Esophagus squamous epithelium (tissue), 5 donors: ENCODE measurements at places on chromosomes 6 and 20. TPM values are rescaled to one million over a fixed set of nuclear protein-coding genes. Genes with fewer than 3 reads are reported as not detected.

GRCh38 chr6:107118976-107119375 is 3.7 kb upstream of the BEND3 start:
- no peak for DNase-seq

- no peak for DNase-seq
Observed at GRCh38 chr6:129280749-129281148, 397.8 kb downstream of the LAMA2 start.

DNA sequence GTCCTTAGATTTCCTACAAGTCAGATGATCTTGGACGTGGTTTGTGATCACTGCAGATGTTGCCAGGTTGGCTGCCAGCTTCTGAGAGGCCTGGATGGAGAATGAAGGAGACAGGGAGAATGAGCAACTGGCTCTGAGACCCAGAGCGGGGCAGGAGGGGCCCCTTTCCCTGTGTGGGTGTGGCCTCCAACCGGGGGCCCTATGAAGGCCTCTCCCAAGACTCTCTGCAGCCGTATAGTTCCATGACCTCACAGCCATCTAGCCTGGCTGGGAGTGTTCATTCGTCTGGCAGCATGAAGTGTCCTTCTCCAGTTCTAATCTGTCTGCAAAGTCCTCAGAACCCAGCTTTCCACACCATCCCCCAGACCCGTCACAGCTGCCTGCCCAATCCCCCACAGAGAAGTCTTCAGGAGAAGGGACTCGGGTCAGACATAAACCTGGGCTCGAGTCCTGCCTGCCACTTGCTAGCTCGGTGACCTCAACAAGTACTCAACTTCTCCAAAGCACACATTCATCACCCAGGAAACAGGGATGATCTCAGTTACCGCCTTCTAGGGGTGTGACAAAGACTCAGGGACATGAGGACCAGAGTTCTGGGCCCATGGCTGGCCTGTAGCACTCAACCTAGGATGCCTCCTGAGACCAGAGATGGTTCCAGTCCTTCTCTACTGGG is 122.6 kb downstream of the EDN3 start:
- no peak for DNase-seq

DNA sequence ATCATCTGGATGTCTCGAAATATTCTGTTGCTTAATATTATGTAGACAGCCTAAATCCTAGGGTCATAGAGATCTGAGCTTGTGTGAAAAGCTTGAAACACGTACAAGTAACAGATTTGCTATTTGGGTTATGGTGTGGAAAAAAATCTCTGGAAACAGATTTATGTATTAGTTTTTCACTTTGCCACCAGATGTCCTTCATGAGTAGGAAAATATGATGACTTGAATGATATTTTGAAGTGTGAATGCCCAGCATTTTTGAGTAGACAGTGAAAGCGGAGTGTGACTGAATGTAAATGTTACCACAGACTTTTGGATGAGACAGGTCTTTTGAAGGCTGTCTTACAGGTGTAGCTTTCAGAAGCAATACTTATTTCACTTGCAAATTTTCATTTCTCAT is 4.2 kb upstream of the BMP6 start:
- no peak for DNase-seq

Gene SEMG1
- not detected for total RNA-seq

- DNase-seq, result no peak
Observed at GRCh38 chr20:50788045-50788991, 6.5 kb upstream of the BCAS4 start.

DNA sequence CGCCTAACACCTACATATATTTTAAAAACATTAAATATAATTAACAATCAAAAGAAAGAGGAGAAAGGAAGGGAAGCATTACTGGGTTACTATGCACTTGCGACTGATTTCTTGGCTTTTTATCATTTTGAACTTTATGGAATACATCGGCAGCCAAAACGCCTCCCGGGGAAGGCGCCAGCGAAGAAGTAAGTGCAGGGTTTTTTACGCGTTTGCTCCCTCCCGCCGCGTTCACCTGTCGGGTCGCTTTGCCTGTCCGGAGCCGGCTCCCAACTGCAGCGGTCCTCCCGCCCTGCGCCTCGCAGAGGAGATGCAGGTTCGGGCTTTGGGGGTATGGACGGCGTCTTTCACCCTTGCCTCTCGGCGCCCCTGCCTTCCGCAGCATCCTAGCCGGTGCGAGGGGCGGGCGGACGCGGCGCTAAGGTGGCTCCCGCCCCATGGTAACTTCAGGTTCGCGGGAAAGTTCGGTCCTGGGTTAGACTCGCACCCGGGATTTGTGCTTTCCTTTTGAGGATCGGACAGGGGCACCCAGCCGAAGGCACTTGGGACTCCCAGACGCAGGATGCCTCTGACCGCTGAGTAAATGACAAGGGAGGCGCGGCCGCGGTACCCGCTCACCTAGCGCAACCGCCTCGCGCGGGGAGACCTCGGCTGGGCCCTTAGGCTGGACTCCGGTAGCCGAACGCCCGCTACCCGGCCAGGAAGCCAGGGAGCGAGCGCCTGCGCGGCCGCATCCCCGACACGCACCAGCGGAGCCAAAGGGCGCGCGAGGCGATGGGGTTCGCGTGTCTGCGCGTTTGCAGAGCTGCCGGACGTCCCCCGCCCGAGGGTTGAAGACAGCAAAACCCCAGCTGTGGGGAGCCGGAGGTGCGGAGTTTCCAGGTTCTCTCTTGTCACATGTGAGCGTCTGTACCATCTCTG is 891 bp downstream of the RSPO3 start:
- DNase-seq, result no peak

Gene GPR6
- total RNA-seq, result not detected

GRCh38 chr6:112343977-112344376 is 3.2 kb upstream of the RFPL4B start:
- no peak for DNase-seq

GRCh38 chr6:40348591-40348990 is 238.6 kb downstream of the LRFN2 start:
- DNase-seq, result no peak

DNA sequence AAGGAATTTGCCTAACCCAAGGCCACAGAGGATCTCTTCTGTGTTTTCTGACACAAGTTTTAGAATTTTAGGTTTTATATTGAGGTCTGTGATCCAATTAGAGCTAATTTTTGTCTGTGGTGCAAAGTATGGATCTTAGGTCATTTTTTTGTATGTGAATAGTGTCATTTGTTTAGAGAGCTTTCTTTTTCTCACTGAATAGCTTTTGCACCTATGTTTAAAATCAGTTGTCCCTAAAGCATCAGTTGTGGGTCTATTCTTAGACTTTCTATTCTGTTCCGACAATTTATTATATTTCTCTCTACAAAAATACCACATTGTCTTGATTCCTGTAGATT is 341 bp upstream of the MCM9 start:
- DNase-seq, result no peak

Gene ERVFRD-1
- not detected for total RNA-seq

GRCh38 chr6:149231778-149232177 is 85.7 kb upstream of the TAB2 start:
- no peak for DNase-seq
